Naive thymus-derived CD8-positive, alpha-beta T cell (primary cell): ENCODE measurements at places on chromosomes 3 and 15.

DNA sequence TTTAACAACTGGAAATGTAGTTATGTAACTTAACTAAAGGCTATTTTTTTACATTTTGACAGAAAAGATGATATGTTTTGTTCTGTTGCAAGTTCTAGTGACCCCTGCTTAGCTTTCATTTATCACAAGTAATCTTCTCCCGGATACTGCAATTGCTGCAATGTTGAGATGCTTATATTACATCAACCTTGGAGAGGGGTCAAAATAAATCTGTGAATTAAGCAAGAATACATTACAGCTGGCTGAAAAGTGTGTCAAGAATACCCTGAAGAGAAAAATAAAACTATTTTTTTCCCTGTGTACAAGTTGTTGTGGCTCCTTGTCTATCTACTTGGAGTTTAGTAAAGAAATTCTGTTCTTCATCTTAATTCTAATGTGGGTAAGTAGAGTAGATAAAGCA lies 232.1 kb upstream of the GOLIM4 start:
- H3K4me1 ChIP-seq = no peaks in the 10 kb centered on the region
- no peaks in the 10 kb centered on the region for H3K27me3 ChIP-seq
- no peak overlapping the region for H3K27ac ChIP-seq
- DNase-seq = no peak
- no peak overlapping the region for H3K4me3 ChIP-seq

DNA sequence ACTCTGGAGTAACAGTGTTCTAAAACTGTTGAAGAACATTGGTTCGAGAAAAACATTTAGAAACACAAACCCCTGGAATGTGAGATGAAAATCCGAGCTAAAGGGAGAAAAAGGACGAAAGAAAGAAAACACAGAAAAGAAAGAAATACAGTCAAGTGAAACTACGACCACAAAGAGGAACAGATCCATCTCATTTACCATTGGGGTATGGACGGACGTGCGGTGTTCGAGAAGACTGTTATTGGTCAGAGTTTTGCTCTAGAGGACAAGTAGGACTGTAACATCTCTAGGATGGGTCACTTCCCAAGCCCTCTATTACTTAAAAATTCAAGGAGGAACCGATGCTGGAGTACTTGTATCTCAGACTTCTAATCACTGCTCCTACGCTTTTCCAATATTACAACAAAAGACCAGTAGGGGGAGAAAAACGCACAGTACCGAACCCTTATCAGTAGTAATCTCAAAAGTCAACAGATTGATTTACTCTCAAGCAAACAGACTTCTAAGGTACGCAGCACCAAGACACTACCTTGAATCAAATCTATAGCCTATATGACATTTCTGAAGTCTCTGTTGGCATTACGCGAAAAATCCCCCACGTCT lies 1.1 kb upstream of the PIK3CA start:
- no peaks in the 10 kb centered on the region for H3K27me3 ChIP-seq
- no peaks in the 10 kb centered on the region for H3K36me3 ChIP-seq
- no peak overlapping the region for H3K4me3 ChIP-seq
- peaks cover 19% of the 10 kb centered on the region for H3K4me1 ChIP-seq
- H3K27ac ChIP-seq = no peak overlapping the region

DNA sequence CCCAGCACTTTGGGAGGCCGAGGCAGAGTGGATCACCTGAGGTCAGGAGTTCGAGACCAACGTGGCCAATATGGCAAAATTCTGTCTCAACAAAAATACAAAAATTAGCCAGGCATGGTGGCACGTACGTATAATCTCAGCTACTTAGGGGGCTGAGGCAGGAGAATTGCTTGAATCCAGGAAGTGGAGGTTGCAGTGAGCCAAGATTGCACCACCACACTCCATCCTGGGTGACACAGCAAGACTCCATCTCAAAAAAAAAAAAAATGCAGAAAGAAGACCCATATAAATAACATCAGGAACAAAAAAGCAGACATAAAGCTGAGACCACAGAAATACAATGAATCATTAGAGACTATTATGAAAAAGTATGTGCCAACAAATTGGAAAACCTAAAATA lies 235.2 kb upstream of the VEPH1 start:
- no peaks in the 10 kb centered on the region for H3K27me3 ChIP-seq
- H3K36me3 ChIP-seq = no peaks in the 10 kb centered on the region
- H3K27ac ChIP-seq = no peak overlapping the region
- H3K4me3 ChIP-seq = no peak overlapping the region

- no peak overlapping the region for H3K4me3 ChIP-seq
- H3K27me3 ChIP-seq = no peaks in the 10 kb centered on the region
- peaks cover 5% of the 10 kb centered on the region for H3K36me3 ChIP-seq
- H3K4me1 ChIP-seq = peaks cover 6% of the 10 kb centered on the region
Observed at GRCh38 chr3:128352326-128352725, 114.4 kb downstream of the DNAJB8 start.

GRCh38 chr3:155690921-155691320 lies 54.0 kb downstream of the PLCH1 start:
- no peak overlapping the region for H3K27ac ChIP-seq
- H3K4me3 ChIP-seq = no peak overlapping the region
- H3K36me3 ChIP-seq = no peaks in the 10 kb centered on the region
- no peaks in the 10 kb centered on the region for H3K4me1 ChIP-seq
- no peak for DNase-seq
- H3K27me3 ChIP-seq = peaks cover 2% of the 10 kb centered on the region

DNA sequence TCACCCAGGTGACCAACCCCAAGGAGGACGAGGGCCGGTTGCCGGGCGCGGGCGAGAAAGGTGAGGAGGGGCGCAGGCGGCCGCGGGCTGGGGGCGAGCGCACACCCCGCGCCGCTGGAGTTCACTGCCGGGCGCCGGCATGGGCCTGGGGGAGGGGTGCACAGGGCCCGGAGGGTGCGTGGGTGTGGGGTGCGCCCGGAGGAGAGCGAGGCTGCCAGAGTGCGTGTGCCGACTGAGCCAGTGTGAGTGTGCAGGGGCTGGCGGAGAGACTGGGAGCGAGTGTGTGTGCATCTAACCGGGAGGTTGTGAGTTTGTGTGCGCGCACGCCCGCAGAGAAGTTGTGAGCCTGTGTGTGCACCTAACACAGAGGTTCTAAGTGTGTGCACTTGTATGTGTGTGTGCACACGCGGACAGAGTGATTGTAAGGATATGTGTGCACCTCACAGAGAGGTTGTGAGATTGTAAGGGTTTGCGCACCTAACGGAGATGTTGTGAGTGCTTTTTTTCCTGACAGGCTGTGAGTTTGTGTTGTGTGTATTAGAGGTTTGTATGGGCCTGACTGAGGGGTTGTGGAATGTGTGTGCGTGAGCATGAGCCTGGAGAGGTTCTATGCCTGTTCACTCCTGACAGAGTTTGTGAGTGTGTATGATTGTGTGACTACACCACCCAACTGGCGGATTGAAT lies 681 bp downstream of the CTDSPL start:
- H3K27me3 ChIP-seq = no peaks in the 10 kb centered on the region
- peak overlapping the region; percentile 42 for H3K27ac ChIP-seq
- peak; percentile 44 for DNase-seq
- peaks cover 19% of the 10 kb centered on the region for H3K4me1 ChIP-seq
- H3K4me3 ChIP-seq = peak overlapping the region; percentile 91
- no peaks in the 10 kb centered on the region for H3K36me3 ChIP-seq

DNA sequence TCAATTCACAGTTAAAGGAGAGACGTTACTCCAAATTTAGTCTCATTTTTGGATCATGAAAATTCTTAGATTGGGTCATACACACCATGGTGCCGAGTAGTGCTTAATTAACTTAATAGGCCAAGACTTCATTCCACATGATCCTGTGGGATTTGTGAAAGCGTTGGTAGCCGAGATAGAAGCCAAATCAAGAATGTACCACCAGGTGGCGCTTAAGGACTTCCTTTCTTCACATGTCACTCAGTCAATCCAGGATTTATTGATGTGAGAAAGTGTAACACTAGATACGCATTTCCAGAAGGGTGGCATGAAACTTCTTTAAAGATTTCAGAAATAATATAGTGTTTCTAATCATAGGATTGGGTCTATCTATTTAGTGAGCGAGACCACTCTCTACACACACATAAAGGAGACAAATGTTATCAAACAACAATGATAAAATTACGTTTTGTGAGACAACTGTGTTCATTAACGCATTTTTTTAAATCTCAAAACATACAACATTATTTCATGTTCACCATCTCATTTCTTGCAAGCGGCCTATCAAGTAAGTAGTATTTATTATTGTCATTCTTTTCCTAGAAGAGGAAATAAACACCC lies 436.1 kb downstream of the CHL1 start:
- H3K36me3 ChIP-seq = no peaks in the 10 kb centered on the region
- H3K27ac ChIP-seq = no peak overlapping the region
- peak; percentile 1 for DNase-seq
- no peaks in the 10 kb centered on the region for H3K27me3 ChIP-seq
- H3K4me1 ChIP-seq = no peaks in the 10 kb centered on the region
- H3K4me3 ChIP-seq = no peak overlapping the region

- H3K36me3 ChIP-seq = peaks cover 78% of the 10 kb centered on the region
- no peaks in the 10 kb centered on the region for H3K4me1 ChIP-seq
- DNase-seq = no peak
- H3K27ac ChIP-seq = no peak overlapping the region
Observed at GRCh38 chr3:130688697-130689470, 57.7 kb downstream of the PIK3R4 start.

DNA sequence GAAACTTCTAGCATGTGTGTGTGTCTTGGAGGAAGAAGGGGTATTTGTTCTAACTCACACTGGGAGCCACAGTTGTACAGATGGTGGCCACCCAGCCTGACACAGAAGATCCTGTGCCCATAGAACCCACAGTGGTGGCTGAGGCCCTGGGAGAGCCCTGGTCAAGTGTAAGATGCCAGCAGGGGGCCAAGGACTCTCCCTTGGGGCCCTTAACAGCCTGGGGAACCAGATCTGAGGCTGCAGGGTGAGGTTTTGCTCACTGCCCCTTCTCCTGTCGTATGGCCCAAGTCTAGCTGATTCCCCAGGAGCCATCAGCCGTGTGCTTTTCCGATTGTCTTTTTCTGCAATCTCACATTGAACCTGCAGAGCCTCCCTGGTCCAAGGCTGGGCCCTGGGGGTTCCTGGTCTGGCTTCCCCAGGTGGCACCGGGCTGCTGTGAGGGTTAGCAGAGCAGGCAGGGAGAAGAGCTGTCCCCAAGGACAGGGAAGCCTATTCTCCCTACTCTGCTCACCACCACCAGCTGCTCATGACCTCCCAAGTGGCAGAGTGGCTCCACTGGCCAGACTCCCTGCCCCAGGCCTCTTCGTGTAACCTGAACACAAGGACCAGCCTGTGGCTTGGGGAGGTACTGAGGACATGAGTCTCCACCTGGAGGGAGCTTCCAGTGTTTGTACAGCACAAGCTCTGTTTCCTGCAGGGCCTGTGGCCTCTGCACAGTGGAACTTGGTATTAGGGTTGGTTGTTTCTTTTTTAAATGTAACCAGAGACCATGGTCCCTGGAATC lies 51.9 kb downstream of the CA12 start:
- no peaks in the 10 kb centered on the region for H3K36me3 ChIP-seq
- DNase-seq = no peak
- no peaks in the 10 kb centered on the region for H3K27me3 ChIP-seq
- H3K4me1 ChIP-seq = no peaks in the 10 kb centered on the region
- no peak overlapping the region for H3K27ac ChIP-seq

- peak overlapping the region; percentile 87 for H3K4me3 ChIP-seq
- H3K27ac ChIP-seq = peak overlapping the region; percentile 89
- peak; percentile 17 for DNase-seq
- H3K27me3 ChIP-seq = no peaks in the 10 kb centered on the region
- H3K36me3 ChIP-seq = no peaks in the 10 kb centered on the region
Observed at GRCh38 chr15:78130466-78131294, 565 bp downstream of the CIB2 start.

- peaks cover 45% of the 10 kb centered on the region for H3K4me1 ChIP-seq
- H3K4me3 ChIP-seq = no peak overlapping the region
- peak; percentile 22 for DNase-seq
- H3K36me3 ChIP-seq = no peaks in the 10 kb centered on the region
- no peak overlapping the region for H3K27ac ChIP-seq
Observed at GRCh38 chr3:125150525-125151441, 61.8 kb downstream of the SLC12A8 start.

GRCh38 chr3:110564674-110565073 lies 506.9 kb upstream of the NECTIN3 start:
- no peak for DNase-seq
- no peak overlapping the region for H3K27ac ChIP-seq
- no peaks in the 10 kb centered on the region for H3K4me1 ChIP-seq

DNA sequence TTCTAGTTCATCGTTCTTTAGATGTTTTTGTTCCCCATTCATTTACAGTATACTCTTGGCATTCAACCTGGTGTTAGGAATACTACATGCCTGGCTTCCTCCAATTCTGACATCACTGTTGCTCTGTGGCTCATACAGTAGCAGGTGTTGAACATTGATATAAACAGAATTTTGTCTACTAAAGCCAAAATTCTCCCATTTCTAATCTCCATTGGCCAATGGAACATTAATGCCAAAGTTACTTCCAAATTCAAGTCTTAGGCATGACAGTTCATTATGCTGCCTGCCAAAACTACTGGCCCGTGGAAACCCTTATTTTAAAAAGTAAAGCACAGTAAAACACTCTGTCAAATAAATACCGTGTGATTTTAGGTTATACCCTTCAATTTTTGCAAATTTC lies 368.0 kb downstream of the NAALADL2 start:
- H3K36me3 ChIP-seq = no peaks in the 10 kb centered on the region
- H3K4me3 ChIP-seq = no peak overlapping the region
- H3K27ac ChIP-seq = no peak overlapping the region
- no peaks in the 10 kb centered on the region for H3K27me3 ChIP-seq
- no peak for DNase-seq

DNA sequence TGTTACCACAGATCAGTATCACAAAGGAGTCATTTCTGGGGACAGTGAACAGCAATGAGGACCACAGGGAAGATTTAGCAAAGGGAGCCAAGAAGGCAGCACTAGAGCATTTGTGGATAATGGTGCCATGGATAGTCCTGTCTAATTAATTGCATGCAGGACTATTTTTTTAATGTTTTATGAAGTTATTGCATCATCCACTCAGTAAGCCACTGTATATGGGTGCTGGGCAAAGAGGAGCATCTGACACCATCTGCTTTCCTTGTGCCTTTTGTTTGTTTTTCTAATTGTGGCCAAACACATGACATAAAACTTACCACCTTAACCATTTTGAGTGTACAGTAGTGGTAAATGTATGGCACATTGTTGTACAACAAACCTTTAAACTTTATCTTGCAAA lies 301.1 kb upstream of the LRRFIP2 start:
- no peaks in the 10 kb centered on the region for H3K36me3 ChIP-seq
- no peak overlapping the region for H3K27ac ChIP-seq
- H3K4me1 ChIP-seq = no peaks in the 10 kb centered on the region
- H3K4me3 ChIP-seq = no peak overlapping the region

DNA sequence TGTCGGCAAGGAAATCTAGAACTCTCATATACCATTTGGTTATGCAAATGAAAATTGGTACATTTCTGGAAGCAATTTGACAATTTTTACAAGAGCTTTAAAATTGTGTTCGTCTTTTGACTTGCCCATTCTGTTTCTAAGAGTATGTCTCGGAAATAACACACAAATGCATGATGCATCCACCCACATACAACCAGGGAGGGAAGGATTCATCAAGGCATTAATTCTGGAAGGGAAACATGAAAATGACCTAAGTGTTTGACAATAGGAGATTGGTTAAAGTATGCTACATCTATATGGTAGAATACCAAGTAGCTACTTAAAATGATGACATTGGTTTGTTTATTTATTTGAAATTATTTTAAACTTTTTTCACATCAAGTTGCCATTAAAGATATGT lies 58.6 kb downstream of the PIAS1 start:
- H3K27ac ChIP-seq = peak overlapping the region; percentile 32
- no peaks in the 10 kb centered on the region for H3K27me3 ChIP-seq
- peaks cover 15% of the 10 kb centered on the region for H3K36me3 ChIP-seq
- H3K4me3 ChIP-seq = no peak overlapping the region
- H3K4me1 ChIP-seq = peaks cover 39% of the 10 kb centered on the region

- peaks cover 46% of the 10 kb centered on the region for H3K4me1 ChIP-seq
- peaks cover 17% of the 10 kb centered on the region for H3K36me3 ChIP-seq
- H3K27ac ChIP-seq = peak within 1 kb of the TSS; percentile 98
Observed at GRCh38 chr3:138187296-138188012, at the start of gene ARMC8. Gene ARMC8 (plus strand): TSS chr3:138187301. CDS start chr3:138187555, 254 bp downstream.
